ENCODE measurements at places on chromosomes 13 and 19. TPM values are rescaled to one million over a fixed set of nuclear protein-coding genes. Genes with fewer than 3 reads are reported as not detected.

DNA sequence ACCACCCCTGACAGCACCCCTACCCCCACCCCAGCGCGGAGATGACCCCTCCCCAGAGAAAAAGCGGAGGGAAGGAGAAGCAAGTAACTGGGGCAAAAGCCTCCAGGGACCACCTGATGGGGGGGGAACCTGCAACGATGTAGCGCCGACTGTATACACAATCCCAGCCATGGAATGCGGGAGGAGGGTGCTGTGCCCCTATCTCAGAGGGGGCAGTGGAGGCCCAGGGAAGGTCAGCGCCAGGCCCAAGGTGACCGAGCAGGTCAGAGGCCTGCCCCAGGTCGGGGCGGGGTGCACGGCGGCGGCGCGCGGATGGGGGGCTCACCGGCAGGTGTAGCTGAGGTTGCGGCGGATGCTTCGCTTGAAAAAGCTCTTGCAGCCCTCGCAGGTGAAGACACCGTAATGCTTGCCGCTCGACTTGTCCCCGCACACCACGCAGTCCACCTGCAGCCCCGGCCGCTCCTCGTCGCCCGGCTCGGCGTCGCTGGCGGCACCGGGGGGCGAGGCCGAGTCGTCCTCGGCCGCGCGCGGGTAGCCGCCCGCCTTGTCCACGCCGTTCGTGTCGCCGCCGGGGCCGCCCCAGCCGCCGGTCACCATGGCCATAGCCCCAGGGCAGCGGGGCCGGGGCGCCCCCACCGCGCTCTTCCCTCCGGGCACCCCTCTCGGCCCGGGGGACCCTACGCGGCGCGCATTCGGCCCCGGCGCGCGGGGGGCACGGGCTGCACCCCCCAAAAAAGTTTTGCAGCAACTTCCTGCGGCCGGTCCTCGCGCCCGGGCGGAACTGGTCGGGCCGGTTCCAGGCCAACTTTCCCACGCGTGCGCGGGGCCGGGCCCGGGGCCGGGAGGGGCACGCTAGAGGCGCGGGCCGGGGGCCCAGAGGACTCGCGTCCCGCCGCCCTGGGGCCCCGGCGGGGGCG, 843 bp downstream of the NR2F6 start:
- no peak for DNase-seq

Gene APOC4
- polyA plus RNA-seq, result not detected

DNA sequence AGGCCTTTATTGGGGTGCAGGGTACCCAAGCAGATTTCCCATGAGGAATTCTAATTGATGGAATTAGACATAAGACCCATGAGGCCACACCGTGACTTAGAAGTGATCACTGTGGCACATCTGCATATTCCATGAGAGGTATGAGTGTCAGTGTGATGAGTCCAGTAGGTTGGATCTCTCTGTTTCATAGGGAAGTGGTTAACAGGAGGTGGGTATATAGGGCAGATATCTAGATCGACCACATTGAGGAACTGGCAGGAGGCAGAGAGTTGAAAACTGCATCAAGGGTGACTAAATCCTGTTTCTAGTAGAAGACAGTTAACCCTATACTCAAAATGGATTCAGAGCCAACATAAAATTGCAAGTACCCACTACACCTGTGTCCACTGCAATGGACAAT, 68.6 kb upstream of the MIR17HG start:
- DNase-seq, result no peak

Gene TMEM150B
- polyA plus RNA-seq, result 0.52 TPM

Gene PBX4
- 9.7 TPM for polyA plus RNA-seq

DNA sequence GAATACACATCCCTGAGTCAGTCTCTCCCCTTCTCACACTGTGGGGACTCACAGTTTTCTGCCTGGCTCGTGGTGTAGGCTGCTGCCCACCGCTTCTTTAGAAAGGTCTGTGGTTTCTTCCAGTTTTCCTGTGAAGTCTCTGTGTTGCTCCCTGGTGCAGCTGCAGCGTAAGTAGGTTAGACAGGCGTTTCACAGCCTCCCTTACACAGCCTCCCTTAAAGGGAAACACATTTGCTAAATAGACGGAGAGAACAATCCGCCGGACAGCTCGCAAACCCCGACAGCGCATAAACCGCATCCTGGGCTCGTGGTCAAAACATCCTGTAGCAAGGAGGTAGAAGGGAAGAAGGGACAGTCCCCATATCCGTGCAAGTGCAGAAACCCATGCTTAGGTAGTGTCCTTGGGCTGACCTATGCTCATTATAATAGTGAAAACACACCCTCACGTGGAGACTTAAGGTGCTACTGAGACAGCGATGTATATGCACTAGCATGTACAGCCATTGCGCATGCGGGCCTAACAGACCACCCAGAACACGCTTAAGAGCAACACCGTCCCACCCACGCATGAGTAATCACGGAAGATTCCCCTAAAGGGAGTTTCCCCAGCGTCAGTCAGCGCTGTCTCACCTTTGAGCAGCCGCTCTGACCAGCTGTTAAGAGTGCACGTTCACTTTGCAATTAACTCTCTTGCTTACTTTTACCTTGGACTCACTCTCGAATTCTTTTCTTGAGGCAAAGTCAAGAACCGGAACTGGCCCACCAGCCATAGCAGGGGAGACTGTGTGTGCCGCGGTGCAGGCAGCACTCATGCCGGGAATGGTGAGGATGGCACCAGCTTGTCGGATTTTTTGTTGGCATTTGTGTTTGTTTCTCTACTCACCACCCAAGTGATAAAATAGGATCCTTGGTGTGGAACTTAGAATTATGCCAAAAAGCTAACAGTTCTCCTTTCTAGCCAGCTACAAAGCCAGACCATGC, 16.6 kb downstream of the SIGLEC8 start:
- DNase-seq, result no peak

Gene MBNL2
- 26.9 TPM for polyA plus RNA-seq

Gene DIRAS1
- polyA plus RNA-seq, result 72.6 TPM

Gene MAST1
- polyA plus RNA-seq, result 87.0 TPM

DNA sequence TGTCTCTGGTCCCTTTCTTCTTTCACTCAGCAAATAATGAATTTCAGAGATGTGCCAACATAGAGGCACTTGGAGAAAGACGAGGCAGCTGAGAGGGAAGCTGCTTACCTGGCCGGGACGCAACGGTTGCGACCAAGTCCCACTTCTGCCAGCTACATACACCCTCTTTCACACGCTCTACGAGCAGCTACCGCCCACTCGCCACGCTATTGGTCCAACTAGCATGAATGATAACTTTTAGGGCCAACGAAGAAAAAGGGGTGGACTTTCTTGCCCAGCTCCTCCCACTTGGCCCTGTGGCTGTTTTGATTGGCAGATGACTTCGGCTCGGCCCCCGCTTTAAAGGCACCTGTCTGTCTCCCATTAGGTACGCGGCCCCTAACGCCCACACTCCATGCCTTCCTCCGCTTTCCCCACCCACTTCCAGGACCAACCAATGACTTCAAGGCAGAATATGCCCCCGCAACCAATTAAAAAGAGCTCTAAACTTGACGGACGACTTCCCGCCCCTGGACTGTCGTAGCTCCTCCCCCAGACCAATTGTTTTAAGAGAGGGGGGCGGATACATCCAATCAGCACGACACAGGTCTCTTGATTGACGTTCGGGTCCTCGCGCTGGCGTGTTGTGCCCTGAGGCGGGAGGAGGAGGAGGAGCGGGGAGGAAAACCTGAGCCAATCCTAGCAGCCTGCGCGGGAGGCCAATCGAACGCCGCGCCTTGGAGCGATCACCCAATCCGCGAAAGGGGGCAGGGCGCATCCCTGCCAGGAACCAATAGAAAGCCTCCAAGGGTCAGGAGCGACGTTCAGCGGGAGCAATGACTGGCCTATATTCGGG, 481 bp upstream of the CNOT3 start:
- peak; percentile 100 for DNase-seq

Gene SLITRK6
- 3.9 TPM for polyA plus RNA-seq

GRCh38 chr13:73822668-73823592, 311.3 kb downstream of the KLF12 start:
- DNase-seq, result no peak

DNA sequence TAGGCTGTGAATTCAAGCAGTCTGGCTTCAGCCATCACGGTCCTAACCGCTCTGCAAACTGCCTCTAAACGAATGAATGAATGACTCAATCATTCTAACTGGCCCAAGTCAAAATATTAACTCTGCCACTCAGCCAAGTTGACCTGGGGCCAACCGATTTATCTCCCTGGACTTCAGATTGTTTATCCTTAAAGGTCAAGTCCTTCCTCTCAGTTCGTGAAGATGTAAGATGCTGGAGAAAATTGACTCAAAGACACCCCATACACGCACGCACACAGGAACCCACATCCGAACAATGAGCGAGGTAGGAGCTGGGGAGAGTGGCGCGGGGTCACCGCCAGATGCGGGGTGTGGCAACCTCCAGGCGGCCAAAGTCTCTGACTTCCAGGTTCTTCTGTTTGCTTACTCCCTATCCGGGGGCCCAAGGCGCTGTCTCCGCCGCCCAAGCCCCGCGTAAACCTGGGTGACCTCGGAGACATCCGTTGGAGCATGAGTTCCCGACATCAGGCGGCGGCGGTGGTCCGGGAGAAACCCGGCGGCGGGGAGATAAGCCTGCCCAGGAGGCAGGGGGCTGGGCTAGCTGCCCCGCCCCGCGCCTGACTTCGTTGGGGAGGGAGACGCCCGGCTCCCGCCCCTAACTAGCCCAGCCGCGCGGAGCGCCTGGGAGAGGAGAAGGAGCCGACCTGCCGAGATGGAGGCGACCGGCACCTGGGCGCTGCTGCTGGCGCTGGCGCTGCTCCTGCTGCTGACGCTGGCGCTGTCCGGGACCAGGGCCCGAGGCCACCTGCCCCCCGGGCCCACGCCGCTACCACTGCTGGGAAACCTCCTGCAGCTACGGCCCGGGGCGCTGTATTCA, at the start of gene CYP2S1:
Gene CYP2S1 (plus strand): TSS at position 646 of the 856 bp plus-strand sequence. CDS start 46 bp downstream, at position 692.
- no peak for DNase-seq

DNA sequence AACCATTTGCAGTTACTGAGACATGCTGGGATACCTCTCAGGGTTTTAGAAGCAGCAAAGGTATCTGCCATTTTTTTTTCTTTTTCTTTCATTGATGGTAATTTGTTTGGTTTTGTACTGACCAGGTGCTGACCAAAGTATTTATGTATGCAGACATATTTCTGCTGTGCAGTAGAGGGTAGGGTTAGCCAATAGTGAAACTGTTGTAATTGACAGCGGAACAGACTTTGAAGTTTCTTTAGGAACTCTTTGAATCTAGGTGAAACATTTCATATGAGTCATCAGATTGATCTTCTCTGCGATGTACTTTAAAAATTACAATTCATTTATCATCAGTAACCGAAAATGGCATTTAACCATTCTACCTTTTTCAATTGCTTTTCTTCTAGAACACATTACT, 63.0 kb downstream of the ITGBL1 start:
- no peak for DNase-seq

DNA sequence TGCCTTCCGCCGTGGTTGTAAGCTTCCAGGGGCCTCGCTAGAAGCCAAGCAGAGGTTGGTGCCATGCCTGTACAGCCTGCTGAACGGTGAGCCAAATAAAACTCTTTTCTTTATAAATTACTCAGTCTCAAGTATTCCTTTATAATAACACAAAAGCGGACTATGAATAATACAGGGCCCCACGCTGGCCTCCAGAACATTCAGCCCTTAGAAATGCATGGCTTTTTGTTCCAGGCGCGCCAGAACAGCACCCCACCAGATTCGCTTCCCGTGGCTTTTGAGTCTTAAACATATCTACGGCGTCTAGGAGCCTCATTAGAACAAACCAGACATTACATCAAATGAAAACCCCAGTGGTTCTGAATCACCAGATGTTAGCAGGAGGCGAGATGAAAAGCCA, 75.1 kb downstream of the SLC15A1 start:
- DNase-seq, result peak; percentile 35

DNA sequence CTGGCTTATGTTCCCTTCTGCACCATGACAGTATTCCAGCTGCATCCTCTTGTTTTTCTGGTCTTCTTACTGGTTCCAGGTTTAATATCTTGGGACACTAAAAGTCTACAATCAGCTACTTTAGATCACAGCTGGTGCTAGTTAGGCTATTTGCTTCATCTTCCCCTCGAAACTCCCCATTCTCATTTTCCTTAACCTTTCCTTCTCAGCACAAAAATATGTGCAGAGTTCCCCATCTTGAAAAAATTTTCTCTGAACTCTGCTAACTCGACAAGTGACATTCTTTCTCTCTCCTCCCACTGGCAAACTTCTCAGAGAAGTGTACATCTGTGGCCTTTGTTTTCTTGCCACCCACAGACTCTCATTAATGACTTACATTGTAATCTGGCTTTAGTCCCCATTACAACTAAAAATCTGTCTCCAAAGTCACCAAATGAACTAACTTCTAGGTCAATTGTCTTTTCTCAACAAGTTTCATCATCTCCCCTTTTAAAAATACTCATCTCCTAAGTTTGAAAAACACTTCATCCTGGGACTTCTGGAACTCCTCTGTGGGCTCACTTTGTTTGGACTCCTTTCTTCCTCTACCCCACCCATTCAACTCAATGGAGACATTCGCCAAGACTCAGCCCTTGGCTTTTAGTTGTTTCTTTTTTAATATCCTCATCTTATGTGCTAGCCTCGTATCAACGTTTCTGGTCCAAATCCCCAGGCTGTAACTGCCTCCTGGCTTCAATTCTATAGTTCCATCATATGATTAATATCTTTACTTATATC, 7.1 kb upstream of the KL start:
- no peak for DNase-seq

DNA sequence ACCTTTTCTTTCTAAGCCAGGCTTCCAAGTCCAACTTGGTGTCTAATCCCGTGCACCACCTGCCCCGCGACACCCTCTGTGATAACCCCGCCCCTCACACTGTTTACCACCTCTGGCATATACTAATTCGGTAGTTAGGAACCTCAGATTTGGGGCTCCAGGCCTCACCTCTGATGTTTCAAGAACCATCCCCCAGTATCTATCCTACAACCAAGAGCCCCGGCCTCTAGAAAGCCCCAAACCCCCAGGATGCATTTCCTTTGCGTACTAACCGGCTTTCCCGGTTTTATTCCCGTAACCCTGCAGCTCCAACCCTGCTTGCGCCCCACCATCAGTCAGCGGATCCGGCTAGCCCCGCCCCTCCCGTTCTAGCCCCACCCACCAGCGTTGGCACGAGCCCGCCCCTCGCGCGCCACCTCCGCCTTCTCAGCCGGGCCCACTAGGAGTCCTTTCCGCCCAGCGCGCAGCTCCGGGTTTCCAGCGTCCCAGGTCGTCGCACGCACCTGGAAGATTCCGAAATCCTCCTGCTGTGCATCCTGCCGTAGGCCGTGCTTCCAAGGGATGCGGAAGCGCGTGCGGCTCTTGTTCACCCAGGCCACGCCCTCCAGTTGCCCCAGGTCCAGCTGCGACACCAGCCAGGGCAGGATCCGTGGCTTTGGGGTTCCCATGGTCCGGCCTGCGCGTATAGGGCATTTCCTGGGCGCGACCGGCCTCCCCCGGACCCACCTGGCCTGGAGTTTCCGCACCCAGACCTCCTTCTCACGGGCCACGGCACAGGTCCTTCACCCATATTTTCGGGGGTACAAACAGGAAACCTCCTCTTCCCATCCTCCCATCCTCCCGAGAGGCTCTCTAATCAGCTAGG, 1.3 kb downstream of the IRF3 start:
- peak; percentile 91 for DNase-seq

- no peak for DNase-seq
Measured at GRCh38 chr19:28322491-28322890, 890.5 kb downstream of the UQCRFS1 start.
